ENCODE measurements at places on chromosomes 5 and 9. TPM values are rescaled to one million over a fixed set of nuclear protein-coding genes. Genes with fewer than 3 reads are reported as not detected.
A peak's percentile ranks its signal among the peaks of the same experiment; 100 is the strongest.

DNA sequence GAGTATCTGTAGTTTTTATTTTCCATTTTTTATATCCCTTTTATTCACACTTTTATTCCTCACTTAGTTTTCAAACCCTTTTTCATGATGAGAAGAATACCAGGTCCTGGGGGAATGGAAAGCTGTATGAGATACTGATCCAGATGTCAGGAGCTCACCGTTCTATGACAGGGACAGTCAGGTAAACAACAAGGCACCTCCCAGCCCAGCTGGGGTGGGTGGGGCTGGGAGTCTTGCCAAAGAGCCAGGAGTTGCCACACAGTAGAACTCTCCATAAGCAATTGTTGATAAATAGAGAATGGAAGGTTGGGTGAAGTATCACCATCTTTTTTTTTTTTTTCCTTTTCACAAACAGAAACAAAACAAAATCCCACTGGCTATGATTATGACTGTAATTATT is 225.8 kb downstream of the NSG2 start:
- DNase-seq: no peak

- peak; percentile 83 for DNase-seq
Measured at GRCh38 chr9:22446589-22446949, at the start of gene DMRTA1. Gene DMRTA1 (plus strand): TSS chr9:22446824. CDS start chr9:22447066, 242 bp downstream.

GRCh38 chr9:17332115-17332514 is 197.3 kb downstream of the CNTLN start:
- no peak for DNase-seq

- peak; percentile 98 for DNase-seq
Measured at GRCh38 chr9:114372921-114373448, 14.8 kb downstream of the AKNA start.

DNA sequence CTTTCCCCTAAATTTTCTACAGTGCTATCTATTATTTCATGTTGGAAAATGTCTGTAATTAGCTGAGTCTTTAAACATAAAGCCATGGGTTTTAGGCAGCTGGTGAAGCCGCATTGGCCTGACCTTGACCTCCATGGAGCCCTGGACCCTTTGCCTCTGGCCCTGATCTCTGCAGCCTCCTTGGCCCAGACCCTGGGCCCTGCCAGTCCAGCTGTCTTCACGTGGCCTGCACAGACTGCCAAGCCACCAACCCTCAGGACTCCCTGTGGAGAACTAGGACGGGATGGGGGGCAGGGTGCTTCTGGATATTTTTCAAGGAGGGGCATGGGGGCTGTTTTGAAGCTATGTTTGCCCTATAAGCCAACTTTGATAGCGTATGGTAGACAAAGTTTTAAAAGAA is 29.8 kb upstream of the PPARGC1B start:
- DNase-seq: no peak

CYLC2 gene
- not detected for polyA plus RNA-seq

FBXO10 gene
- polyA plus RNA-seq: 3.2 TPM

GKAP1 gene
- polyA plus RNA-seq: 5.4 TPM
